Esophagus mucosa (tissue), 1 donor: ENCODE measurements at places on chromosomes 3 and 15. TPM values are rescaled to one million over a fixed set of nuclear protein-coding genes. Genes with fewer than 3 reads are reported as not detected.

Gene KLF13
- 42.7 TPM for total RNA-seq

Gene SEMA6D
- 0.92 TPM for total RNA-seq

Gene TRMT10C
- total RNA-seq = 14.6 TPM

Gene TRPC1
- 0.84 TPM for total RNA-seq

Gene TTLL13
- total RNA-seq = not detected

Gene SEMA3F
- 72.7 TPM for total RNA-seq

Gene KLHL6
- total RNA-seq = 0.76 TPM

Gene SNUPN
- total RNA-seq = 12.1 TPM

Gene BFSP2
- not detected for total RNA-seq

Gene AQP9
- 0.60 TPM for total RNA-seq

Gene DNAJB11
- total RNA-seq = 24.0 TPM

Gene CHRFAM7A
- total RNA-seq = not detected

Gene COLQ
- 0.40 TPM for total RNA-seq

Gene C3orf38
- total RNA-seq = 15.1 TPM

Gene CASR
- not detected for total RNA-seq

Gene INKA1
- 14.2 TPM for total RNA-seq

Gene P2RY12
- not detected for total RNA-seq

Gene FSTL1
- 15.8 TPM for total RNA-seq

Gene IQCB1
- 9.0 TPM for total RNA-seq

Gene LARP6
- 1.4 TPM for total RNA-seq

Gene APH1B
- 3.5 TPM for total RNA-seq

Gene GOLGA8N
- 3.7 TPM for total RNA-seq

Gene CCR4
- 0.40 TPM for total RNA-seq

Gene RAF1
- 57.3 TPM for total RNA-seq

Gene ADAMTS7
- 0.48 TPM for total RNA-seq

Gene MAP6D1
- total RNA-seq = 2.0 TPM

Gene ISL2
- total RNA-seq = not detected

Gene GOLGA8R
- 1.8 TPM for total RNA-seq

Gene SPINK8
- total RNA-seq = 1.6 TPM

Gene RCCD1
- 8.8 TPM for total RNA-seq

Gene A4GNT
- not detected for total RNA-seq

Gene STRIT1
- not detected for total RNA-seq

Gene C3orf62
- total RNA-seq = 4.5 TPM

Gene ITIH1
- 0.12 TPM for total RNA-seq

Gene CKMT1B
- 50.7 TPM for total RNA-seq

Gene POPDC2
- 0.60 TPM for total RNA-seq

Gene LPP
- 89.0 TPM for total RNA-seq
